Tibial artery (tissue), 4 donors: ENCODE measurements at places on chromosomes 4 and X.

GRCh38 chr4:139419388-139419914, 34.5 kb upstream of the RAB33B start:
- DNase-seq: no peak

DNA sequence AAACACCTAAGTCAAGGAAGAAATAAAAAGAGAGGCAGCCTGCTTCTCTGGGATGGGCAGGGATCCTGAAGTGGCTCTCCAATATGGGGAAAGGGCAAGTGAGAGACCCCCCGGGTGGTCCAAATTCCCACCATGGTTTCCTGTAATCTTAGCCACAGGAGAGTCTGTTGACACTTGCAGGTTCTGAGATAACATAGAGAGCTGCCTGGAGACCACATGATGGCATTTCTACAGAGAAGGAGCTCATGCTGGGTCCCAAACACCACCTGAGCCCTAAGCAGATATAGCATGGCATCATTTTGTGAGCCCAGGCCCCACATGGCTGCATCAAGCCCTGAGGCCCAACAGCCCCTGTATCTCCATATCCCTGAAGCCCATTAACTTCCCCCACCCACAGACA, 26.1 kb downstream of the PABPC1L2B start:
- DNase-seq: no peak

DNA sequence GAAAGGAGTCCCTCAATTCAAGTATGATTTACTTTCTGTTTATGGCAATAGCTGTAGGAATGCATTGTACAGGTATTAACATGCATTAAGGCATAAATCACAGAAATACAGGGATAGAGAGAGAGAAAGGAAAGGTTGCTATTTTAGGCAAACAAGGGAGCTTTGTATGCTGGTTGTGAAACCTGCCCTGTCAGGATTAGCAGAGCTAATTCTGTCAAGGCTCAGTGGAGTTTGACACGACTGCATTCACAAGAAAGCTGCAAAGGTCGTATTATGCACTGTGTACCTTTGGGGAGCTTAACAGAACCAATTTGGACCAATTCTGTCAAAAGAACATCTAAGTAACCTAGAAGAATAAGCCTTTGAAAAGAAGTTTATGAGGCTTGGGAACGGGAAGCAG, 239.3 kb downstream of the GRIA2 start:
- no peak for DNase-seq

DNA sequence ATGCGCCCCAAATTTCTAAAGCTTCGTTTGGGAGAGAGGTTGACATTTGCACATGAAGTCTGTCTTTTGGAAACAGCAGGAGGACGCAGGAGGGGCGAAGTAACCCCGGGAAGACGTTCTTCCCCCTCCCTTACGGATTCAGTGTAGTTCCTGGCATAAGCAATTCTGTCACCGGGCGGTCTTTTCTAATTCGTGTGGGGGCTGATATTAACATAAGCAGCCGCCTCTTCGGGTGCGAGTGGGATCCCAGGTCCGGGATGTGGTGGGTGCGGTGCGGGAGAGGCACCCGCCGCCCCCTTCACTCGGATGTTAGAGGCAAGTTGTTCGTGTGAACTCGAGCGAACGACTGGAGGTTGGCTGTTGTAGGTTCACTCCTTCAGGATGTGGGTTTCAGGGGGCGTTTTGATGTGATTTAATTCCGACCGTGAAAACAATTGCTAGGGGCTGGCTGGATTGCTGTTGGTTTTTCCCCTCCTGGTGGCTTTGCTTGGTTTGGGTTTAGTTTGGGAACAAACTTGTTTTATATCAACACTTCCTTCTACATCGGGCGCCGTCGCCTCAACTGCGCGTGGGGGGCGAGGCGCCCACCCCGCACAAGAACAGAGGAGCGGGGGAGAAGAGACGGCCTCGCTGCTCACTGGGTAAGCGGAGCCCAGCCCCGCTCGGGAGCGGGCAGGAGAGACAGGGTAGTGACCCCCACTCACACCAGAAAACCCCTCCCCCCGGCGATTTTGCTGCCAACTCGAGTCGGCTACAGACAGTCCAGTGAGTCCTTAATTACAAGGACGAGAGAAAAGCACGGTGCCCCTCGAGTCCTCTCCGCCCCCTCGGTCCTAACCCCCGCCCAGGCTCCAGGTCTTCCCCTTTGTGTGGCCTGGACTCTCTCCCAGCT, 2.9 kb upstream of the LEF1 start:
- no peak for DNase-seq

- peak; percentile 96 for DNase-seq
Observed at GRCh38 chr4:10116569-10117358, at the start of gene WDR1. Gene WDR1, minus strand, starts transcription at chr4:10116799. Its CDS starts 133 bp downstream, at chr4:10116666.

- no peak for DNase-seq
Observed at GRCh38 chr4:26574563-26574962, 9.3 kb upstream of the TBC1D19 start.

GRCh38 chr4:125016892-125017299, 297.9 kb upstream of the FAT4 start:
- no peak for DNase-seq

DNA sequence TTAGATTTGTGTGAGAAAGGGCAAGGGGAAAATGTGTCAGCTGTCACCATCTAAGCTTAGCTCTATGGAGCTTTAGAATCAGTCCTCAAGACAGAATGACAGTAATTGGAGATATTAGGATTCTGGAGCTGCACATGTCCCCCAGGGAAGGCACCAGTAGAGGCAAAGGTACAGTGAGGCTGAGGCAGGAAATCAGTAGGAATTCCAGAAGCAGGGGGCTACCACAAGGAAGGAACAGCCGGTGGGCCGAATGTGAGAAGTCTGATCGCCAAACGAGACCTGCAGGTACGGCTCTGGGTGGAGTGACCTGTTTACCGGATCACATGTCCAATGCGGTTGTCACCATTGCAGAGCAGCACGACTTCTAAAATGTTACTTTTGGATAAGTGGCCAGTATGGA, 52.6 kb downstream of the RNF150 start:
- no peak for DNase-seq

GRCh38 chr4:156322592-156322991, 368.9 kb upstream of the CTSO start:
- no peak for DNase-seq

GRCh38 chrX:32842053-32842452, 369.3 kb downstream of the DMD start:
- no peak for DNase-seq

- no peak for DNase-seq
Observed at GRCh38 chrX:13223868-13224567, 95.8 kb downstream of the ATXN3L start.

GRCh38 chrX:45852884-45853283, 652.2 kb upstream of the DIPK2B start:
- no peak for DNase-seq

GRCh38 chrX:95626748-95627147, 1057.9 kb upstream of the DIAPH2 start:
- no peak for DNase-seq

GRCh38 chr4:159540501-159540900, 437.6 kb downstream of the RAPGEF2 start:
- DNase-seq: no peak

- no peak for DNase-seq
Observed at GRCh38 chr4:169436734-169437133, 166.0 kb upstream of the SH3RF1 start.

GRCh38 chr4:86223472-86223871, 136.4 kb downstream of the MAPK10 start:
- DNase-seq: no peak

DNA sequence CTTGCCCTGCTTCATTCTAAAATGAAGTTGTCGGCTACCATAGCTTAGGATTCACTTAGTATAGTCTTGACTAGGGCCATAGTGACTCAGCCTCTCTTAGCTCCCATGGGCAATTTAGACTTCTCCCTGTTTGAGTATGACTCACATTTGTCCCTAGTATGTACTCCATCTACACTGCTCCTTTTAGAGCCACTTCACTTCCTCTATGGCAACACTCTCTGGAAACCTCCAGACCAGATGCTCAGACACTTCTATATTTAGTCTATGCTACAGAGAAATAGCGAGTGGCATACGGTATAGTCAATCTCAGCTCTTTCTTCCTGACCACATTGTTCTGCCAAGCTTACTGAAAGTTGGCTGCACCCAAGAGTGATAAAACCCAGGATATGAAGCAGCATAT, 11.2 kb downstream of the MEPE start:
- no peak for DNase-seq

DNA sequence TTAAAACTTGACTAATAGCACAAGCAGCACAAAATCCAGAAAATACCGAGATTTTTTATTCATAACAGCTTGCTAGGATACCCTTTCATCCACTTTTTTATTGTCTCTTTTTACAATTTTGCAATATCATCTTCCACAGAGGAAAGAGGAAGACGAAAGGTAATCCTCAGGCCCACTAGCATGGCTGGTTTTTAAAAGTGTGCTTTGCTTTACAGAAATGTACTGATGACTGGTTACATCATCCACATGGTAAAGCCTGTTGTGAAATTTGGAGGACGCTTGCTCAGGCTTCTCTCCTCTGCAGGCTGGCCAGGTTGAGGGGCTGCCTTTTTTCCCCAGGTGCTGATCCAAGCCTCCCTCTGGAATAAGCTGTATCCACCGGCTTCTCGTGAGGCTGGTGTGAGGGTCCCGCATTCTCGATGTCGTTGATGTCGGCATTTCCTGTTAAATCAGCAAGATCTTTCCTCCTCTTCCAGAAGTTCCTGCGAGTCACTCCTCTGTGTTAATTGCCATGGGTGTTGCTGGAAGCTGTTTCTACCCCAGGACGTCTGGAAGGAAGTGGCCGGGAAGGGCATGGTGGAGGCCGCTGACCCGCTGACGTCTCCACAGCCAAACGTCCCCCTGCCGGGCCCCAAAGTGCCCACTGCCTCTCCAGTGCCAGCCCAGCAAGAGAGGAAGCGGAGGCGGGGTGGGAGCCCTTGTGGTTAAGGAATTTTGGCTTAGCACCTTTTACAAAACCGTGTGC, 5.8 kb upstream of the DGKQ start:
- DNase-seq: no peak

- no peak for DNase-seq
Observed at GRCh38 chr4:158812543-158812942, 43.7 kb downstream of the FNIP2 start.

DNA sequence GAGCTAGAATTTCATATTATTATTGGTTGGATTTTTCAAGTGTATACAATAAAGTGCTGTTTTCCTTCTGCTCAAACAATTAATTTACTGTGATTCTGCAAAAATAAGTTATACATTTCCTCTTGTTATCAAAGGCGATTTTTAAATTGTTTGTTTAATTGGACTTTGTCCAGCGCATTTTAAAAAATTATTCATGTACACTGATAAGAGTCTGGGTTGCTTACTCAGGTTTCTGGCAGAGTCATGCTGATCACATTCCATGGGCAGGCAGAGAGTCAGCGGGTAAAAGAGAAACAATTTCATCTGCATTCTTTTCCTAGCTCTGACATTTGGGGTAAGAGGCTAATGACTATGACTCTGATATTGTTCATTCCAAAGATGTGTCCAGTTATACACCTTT, 8.9 kb downstream of the FAT4 start:
- DNase-seq: no peak

- DNase-seq: no peak
Observed at GRCh38 chr4:75895744-75896314, 6.4 kb downstream of the PPEF2 start.

GRCh38 chrX:8815460-8816065, 14.4 kb upstream of the FAM9A start:
- DNase-seq: no peak

DNA sequence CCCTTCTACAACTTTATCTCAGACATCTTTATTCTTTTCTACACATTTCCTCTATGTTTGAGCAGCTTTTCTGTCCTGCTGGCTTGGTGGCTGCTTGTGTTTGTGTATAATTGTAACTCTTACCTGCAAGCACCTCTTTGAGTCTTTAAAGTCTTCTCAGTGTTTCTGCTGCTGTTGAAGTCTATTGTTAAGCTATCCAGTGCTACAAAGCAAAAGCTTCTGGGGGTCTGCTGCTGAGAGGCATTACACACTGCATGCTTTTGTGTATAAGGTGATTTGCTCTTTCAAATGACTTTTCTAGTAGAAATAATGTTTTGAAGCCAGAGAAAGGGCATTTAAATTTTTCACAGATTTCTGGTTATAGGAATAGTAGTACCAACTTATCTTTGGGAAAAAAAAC, 241.8 kb downstream of the DTHD1 start:
- DNase-seq: no peak

DNA sequence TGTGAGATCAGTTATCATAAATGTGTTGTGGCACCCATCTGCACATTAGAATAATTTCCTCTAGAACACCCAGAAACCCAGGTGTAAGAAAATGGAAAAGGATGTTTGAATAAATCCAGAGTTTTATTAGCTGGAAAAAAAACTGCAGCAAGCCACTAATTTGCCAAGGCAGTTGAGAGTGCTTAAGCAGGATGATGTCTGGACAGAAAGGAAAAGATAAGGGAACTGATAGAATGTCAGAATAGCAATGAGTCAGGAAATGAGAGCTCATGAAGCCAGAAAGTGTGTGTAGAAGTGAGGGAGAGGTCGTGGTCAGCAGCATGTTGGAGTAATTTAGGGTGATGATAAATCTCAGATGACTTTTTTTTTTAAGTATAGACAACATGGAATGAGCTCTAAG, 15.2 kb upstream of the NEUROG2 start:
- no peak for DNase-seq

GRCh38 chrX:12138361-12139313, at the start of gene FRMPD4:
Gene FRMPD4, plus strand, starts transcription at chrX:12138473. Its CDS starts 499 bp downstream, at chrX:12138972.
- DNase-seq: no peak

DNA sequence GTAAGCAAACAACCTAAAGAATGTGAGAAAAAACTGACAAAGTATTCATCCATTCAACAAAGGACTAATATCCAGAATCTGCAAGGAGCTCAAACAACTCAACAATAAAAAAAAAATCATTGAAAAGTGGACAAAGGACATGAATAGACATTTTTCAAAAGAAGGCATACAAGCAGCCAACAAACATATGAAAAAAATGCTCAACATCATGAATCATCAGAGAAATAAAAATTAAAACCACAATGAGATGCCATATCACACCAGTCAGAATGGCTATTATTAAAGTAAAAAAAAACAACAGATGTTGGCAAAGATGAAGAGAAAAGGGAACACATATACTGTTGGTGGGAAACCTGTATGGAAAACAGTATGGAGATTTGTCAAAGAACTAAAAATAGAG, 120.7 kb upstream of the ADGRL3 start:
- no peak for DNase-seq

DNA sequence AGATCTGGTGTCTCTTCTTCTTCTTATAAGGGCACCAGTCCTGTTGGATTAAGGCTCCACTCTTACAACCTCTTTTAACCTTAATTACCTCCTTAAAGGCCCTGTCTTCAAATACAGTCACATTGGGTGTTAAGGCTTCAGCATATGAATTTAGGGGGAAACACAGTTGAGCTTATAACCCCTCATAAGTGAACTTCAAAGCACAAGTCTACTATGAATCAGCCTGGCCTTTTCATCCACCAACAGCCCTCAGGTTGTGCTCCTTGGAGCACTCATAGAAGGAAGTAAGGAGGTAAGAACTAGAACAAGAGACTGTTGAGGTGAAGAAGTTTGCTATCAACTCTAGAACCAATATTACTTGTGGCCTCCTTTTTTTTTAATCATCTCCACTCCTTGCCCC, 18.8 kb upstream of the TBC1D9 start:
- no peak for DNase-seq

GRCh38 chr4:6112606-6113290, 87.6 kb downstream of the JAKMIP1 start:
- DNase-seq: no peak

GRCh38 chr4:176789955-176790354, 2.8 kb downstream of the VEGFC start:
- no peak for DNase-seq
